ENCODE measurements at places on chromosomes 7 and 10.

DNA sequence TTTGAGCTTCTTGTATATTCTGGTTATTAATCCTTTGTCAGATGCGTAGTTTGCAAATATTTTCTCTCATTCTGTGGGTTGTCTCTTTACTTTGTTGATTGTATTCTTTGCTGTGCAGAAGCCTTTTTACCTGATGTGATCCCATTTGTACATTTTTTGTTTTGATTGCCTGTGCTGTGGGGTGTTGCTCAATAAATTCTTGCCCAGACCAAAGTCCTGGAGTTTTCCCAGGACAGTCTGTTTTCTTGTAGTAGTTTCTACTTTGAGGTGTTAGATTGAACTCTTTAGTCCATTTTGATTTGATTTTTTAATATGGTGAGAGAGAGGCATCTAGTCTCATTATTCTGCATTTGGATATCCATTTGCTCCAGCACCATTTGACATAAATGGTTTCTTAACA is 588.7 kb upstream of the MBL2 start:
- DNase-seq, result no peak

GRCh38 chr10:67385566-67385965 is 310.4 kb downstream of the CTNNA3 start:
- peak; percentile 15 for DNase-seq

- DNase-seq, result no peak
Observed at GRCh38 chr10:71720288-71720687, 710 bp upstream of the C10orf105 start.

- no peak for DNase-seq
Observed at GRCh38 chr10:58512491-58513187, at the start of gene BICC1. TSS of gene BICC1 (plus strand) at chr10:58512872. CDS start at chr10:58513144, 272 bp downstream.

GRCh38 chr10:11603741-11604140 is 7.7 kb downstream of the USP6NL start:
- no peak for DNase-seq

DNA sequence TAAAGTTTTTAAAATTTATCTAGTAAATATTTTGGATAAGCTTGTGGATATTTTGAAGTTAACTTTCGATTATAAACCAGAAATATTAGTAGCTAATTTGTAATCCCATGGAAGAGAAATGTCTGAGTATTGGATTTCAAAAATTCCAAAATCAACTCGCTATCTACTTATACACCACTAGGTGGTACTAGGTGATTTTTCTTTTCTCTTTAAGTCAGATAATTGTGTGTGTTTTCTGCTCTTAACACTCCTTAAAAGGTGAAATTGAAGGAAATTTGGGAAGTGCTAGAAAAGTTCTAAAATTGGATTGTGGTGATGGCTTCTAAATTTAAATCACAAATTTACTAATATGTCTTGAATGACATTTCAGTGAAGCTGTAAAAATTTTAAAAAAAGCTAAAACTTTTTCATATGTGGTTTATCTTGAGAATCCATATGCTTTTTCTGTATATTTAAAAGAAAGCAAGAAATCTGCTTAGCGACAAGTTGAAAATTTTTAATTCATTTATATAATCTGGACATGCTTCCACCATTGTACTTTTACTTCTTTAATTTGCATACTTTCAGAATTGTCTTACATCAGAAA is 90.2 kb downstream of the IPMK start:
- peak; percentile 16 for DNase-seq

DNA sequence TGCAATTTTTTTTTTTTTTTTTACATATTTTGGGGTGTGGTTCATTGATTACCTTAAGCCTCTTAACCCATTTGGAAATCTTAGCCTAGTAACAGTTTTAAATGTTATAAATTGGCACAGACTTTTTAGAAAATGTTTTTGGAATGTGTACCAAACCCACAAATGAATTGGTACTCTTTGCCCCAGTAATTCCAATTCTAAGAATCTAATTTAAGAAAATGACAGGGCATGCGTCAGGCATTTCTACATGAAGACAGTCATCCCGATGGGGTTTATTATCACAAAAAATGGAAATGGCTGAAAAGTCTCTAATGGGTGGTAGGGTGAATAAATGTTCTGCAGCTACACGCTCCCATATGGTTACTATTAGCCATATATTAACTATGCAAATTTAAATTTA is 54.9 kb downstream of the ITIH5 start:
- DNase-seq, result no peak

- DNase-seq, result no peak
Observed at GRCh38 chr7:13105209-13105608, 417.8 kb downstream of the ARL4A start.

DNA sequence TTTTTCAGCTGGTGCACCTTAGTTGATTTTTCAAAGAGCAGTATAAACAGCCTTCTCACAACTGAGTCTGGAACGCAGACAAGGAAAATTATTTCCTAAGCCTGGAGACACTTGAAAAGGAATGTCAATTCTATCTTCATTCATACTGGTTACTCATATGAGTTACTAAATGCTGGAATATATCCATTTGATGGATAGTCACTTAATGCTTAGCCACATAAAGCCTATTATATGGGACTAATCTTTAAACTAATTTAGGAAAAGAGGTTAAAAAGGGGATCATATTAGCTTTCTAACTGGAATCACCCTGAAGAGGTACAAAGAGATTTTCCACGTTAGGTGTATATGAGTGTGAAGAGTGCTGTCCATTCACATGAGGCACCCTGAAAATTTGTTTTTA is 1.7 kb upstream of the HOXA4 start:
- no peak for DNase-seq

- no peak for DNase-seq
Observed at GRCh38 chr7:142359694-142360279, 101.9 kb upstream of the PRSS58 start.

- no peak for DNase-seq
Observed at GRCh38 chr7:54831046-54831643, 72.1 kb upstream of the SEC61G start.

- DNase-seq, result peak; percentile 14
Observed at GRCh38 chr7:149685455-149685854, 87.9 kb downstream of the ZNF467 start.

DNA sequence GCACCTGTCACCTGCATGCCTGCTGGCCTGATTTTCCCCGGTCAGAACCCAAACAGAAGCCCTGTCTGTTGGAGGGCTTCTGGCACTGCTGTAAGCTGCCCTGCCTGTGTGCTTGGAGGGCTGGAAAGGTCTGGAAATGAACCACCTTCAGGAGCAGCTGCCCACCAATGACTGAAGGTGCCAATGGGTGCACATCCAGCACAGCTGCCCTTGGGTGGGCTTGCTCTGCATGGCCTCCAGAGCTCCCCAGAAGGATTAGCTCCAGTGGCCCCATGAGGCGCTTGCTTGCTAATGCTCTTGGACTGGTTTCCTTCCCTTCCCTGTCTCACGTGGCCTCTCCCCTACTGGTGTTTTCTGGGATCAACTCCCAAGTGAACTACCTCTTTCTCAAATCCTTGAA is 43.2 kb downstream of the WDFY4 start:
- no peak for DNase-seq

GRCh38 chr10:61744469-61744868 is 81.7 kb downstream of the CABCOCO1 start:
- peak; percentile 9 for DNase-seq

GRCh38 chr10:102413053-102413705 is 5.4 kb downstream of the PSD start:
- DNase-seq, result no peak

GRCh38 chr7:148912758-148913541 is 28.9 kb upstream of the EZH2 start:
- DNase-seq, result no peak

- DNase-seq, result no peak
Observed at GRCh38 chr7:151308791-151309190, 32.8 kb upstream of the NUB1 start.

- peak; percentile 64 for DNase-seq
Observed at GRCh38 chr10:63217120-63217605, 84.0 kb downstream of the NRBF2 start.

- peak; percentile 44 for DNase-seq
Observed at GRCh38 chr7:138667535-138668228, 33.5 kb downstream of the SVOPL start.

DNA sequence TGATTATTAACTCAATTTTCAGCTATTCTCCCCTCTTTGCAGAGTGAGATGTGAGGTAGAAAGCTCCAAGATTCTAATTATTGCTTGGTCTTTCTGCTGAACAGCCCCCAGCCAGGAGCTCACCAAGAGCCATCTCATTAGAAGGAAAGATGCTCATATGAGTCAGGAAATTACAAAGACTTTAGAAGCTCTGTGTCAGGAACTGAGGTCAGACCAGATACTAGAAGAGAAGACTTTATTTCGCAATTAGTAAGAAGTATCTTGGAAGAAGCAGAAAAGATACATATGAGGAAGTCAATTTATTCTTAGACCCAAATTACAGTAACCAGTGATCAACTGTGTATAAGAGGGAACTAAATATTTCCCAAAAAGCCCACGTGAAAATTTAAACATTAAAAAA is 626.9 kb downstream of the ZWINT start:
- peak; percentile 90 for DNase-seq

GRCh38 chr10:113519681-113520115 is 33.2 kb upstream of the HABP2 start:
- peak; percentile 24 for DNase-seq

GRCh38 chr7:147432079-147432478 is 1158.5 kb upstream of the C7orf33 start:
- no peak for DNase-seq

DNA sequence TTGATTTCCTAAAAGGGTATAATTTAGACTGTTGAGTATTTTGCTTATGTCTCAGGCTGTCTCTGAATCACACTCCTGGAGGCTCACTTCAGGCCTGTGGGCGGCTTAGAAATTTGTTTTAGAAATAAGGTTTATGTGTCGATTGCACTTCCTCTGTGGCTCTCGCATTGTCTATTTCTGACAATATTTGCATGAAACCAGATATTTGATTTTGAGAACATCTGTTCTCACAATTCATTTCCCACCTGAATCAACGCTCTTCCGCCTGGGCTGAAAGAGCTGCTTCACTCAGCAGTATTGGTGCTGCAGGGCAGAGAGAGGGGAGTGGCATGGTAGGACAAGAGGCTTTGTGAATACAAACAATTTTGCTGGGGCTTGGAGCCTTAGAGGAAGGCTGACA is 262.0 kb downstream of the ADRA2A start:
- no peak for DNase-seq

DNA sequence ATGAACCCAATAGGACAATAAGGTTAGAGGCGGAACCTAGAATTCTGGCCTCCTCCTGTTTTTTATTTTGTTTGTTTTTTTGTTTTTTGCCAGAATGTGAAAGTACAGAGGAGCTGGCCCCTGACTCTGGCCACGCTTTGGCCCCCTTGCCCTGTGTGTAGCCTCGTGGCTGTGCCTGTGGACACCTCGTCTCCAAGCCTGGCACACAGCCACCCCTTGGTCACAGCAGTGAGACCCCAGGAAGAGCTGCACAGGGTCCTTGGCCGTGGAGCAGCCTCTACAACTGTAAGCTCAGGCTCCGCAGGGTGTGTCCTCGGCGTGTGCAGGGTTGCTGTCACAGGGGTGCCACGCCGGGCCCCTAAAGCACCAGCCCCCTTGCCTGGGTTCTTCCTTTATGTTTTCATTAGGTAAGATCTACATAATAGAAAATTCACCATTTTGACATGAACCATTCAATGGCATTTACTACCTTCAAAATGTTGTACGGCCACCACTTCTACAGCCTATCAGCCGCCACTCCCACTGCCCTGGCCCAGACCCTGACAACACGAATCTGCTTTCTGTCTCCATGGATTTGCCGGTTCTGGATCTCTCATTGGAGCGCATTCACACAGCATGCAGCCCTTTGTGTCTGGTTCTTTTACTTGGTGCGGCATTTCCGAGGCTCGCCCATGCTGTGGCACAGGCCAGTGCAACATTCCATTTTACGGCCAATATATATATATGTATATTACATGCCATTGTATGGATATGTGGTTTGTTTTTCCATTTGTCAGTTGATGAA is 51.0 kb downstream of the AMZ1 start:
- no peak for DNase-seq

DNA sequence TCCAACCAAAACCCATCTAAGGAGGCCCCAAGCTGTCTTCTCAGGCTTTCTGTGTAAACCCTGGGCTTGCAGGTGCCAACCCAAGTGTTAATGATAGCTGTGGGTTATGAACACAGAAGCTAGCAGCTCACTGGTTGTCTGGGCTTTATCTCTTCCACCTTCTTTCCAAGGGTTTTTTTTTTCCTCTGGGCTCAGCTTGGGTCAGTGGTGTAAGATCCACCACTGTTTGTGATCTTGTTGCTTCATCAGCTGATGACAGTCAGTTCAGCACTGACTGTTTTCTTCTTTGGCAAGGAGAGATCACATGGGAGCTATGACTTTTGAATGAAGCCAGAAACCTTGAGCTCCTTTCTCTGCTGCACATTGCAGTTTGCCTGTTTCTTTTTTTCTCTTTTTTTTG is 4.6 kb downstream of the GTPBP4 start:
- no peak for DNase-seq

DNA sequence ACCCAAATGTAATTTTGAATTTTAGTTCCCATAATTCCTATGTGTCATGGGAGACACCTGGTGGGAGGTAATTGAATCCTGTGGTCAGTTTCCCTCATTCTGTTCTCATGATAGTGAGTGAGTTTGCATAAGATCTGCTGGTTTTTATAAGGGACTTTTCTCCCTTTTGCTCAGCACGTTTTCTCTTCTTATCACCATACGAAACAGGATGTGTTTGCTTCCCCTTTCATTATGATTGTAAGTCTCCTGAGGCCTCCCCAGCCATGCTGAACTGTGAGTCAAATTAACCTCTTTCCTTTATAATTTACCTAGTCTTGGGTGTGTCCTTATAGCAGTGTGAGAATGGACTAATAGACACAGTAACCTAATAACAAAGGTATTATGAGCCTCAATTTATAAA is 36.1 kb upstream of the ZNF736 start:
- DNase-seq, result peak; percentile 53

- peak; percentile 20 for DNase-seq
Observed at GRCh38 chr10:86178401-86179152, 188.0 kb downstream of the GRID1 start.

GRCh38 chr7:101843293-101844271 is 26.2 kb downstream of the CUX1 start:
- no peak for DNase-seq

- DNase-seq, result no peak
Observed at GRCh38 chr7:107692501-107692900, 31.9 kb downstream of the SLC26A4 start.

DNA sequence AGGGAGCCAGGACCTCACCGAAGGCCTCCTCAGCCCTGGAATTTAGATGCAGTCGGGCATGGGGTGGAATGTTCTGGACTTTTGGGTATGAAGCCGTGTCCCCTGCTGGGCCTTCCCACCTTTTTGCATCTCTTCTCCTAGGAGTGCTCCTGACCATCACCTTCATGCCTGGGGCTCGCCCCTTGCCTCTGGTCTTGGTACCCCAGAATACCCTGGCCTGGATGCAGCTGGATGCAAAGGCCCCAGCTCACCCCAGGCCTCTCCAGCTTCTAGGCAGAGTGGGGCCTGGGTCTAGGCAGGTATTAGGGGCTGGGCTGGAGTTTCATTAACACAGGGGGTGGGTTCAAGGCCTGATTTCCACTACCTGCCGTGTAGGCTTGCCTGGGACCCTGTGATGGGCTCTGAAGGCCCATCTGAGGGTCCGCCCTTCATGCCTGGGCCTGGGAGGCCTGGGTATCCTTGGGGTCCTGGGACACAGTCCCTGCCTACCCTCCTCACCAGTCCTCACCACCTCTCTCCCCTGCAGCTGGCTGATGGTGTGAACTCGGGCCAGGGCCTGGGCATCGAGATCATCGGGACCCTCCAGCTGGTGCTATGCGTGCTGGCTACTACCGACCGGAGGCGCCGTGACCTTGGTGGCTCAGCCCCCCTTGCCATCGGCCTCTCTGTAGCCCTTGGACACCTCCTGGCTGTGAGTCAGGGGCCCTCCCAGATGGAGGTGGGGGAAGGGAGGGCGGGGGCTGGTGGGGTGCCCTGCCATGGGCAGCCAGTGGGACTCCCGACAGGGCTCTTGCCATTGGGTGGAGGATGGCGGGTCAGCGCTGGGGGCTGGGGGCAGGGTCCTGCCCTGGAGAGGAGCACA is 10.1 kb downstream of the AQP1 start:
- DNase-seq, result no peak

All from MV-4-11 (cell line).